ENCODE measurements at places on chromosomes 11 and 22.

DNA sequence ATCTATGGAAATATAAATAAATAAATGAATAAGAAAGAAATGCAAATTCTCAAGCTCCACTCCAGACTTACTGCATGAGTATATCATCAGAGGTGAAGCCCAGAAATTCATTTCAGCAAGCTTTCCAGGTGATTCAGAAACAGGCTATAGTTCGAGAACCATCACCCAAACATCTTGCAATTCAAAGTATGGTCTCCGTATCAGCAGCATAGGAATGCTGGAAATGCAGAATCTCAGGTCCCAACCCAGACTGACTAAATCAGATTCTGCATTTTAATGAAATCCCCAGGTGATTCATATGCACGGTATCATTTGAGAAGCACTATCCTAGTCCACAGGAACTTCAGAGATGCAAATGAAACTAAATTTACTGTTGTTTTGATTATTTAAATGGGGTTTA is 95.3 kb downstream of the SERGEF start:
- no peak for DNase-seq

- DNase-seq: no peak
Measured at GRCh38 chr11:126734752-126735151, 265.8 kb downstream of the KIRREL3 start.

DNA sequence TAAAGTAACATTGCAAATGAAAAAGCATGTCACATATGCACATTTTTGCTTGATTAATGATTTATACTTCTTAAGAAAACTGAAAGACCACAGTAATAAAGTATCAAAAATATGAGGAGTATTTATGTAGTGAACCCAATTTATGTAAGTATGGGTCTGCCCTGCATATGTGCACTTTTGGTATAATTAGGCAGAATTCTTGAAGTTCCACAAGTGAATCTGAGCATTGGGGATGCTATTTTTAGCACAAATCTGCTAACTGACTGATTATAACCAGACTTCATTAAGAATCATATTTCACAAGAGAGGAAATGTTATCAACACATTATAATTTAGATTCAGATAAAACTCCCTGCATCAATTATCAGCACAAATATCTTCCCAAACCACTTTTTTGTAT is 407.1 kb upstream of the LRRC4C start:
- no peak for DNase-seq

DNA sequence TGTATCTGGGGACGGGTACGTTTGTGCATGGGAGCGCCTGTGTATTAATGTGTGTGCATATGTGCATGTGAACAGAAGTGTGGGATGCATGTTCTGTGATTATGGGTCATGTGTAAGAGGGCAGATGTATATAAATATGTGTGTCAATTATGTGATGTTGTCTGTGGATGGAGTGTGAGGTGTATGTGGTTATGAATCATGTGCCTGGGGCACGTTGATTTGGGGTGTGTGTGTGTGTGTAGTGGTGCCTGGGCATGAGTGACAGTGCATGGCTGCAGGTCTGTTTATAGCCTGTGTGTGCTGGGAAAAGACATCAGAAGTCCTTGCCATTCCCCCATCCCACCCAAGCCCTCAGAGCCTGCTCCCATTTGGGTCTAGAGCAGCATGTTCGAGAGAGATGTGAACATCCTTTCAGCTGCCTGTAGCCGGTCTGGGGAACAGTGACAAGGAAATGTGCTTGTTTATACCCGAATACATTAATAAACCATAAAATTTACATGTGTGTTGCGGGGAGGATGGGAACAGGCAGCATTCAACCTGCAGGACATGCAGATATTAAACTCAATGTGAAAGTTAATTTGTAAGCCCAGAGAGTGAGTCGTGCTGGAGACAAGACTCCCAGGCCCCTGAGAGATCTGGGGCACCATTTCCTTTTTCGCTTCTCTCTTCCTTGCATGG is 129.0 kb downstream of the NECTIN1 start:
- DNase-seq: no peak

DNA sequence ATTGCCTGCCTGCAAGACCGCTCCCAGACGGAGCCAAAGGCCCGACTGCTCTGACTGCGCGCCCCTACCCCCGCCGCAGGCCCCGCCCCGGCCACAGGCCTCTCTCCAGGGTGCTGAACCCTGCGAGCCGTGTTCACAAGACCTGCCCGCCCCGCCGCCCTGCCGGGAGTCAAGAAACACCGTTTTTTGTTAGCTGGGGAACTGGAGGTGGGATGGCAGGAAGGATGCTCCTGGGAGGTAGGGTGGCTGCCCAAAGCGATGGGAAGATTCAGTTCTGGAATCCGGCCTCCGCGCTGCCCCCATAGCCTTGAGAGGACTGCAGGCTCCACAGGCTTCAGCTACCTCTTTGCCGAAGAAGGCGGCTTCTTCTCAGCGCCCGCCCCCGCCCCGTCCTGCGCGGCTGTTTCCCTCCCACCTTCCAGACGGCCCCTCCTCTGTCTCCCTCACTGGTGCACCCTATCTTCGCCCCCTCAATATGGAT is 2.7 kb upstream of the PDE2A start:
- peak; percentile 82 for DNase-seq

GRCh38 chr11:42528911-42529310 is 782.9 kb upstream of the API5 start:
- DNase-seq: no peak

- no peak for DNase-seq
Measured at GRCh38 chr11:116172851-116173250, 599.9 kb downstream of the BUD13 start.

GRCh38 chr22:32281072-32281471 is 25.9 kb upstream of the SLC5A4 start:
- no peak for DNase-seq

GRCh38 chr11:78365381-78365792 is 52.2 kb downstream of the GAB2 start:
- no peak for DNase-seq

DNA sequence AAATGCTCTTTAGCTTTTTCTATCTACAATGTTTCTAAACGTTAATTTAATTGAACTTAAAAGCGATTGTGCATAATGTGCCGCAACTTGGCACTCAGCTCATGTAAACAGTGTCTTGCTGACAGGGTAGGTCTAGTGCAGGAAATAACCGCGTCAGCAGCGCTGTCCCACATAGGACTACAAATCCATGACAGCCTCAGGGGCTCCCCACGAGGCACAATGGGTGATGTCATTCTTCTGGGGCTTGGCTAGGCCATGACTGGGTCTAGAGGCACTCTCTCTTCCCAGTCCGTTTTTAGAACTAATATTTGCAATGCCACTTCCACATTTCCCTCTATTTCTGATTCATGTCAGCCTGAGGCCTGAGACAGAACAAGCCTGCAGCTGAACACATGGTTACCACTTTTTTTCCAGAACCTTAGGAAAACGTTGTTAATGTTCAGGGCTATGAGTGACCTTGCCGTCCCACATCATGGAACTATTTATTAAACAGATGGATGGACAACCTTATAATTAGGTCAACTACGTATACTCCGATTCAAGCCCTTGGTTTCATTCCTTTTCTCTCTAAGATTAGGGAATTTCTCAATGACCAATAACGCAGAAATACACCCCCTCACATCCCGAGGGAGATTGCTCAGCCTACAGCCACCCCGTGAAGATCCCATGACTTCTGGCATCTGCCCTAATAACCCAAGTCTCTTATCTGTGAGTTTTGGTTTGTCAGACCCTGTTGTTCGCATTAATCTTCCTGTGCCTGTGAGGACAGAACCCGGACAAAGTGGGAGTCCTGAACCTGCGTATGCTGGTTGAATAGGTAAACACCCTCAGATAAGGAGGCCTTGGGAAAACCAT is 19.4 kb upstream of the SNX32 start:
- peak; percentile 74 for DNase-seq

DNA sequence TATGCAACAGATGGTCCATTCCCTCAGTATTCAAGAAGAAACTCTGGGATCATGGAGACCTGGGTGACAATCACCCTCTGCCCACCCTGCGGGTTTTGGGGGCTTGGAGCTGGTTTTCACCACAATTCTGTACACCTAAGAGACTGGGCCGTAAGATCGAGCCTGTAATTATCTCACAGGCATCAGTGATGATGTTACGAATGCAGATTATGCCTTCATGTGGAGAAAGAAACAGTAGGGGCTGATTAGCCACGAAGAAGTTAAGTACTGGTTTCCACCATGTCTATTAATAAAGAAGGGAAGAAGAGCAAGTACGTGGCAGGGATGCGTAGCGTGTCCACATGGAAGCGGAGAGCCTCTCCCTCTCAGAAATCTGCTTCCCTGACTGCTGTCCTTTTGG is 5.3 kb upstream of the EFCAB6 start:
- DNase-seq: no peak

DNA sequence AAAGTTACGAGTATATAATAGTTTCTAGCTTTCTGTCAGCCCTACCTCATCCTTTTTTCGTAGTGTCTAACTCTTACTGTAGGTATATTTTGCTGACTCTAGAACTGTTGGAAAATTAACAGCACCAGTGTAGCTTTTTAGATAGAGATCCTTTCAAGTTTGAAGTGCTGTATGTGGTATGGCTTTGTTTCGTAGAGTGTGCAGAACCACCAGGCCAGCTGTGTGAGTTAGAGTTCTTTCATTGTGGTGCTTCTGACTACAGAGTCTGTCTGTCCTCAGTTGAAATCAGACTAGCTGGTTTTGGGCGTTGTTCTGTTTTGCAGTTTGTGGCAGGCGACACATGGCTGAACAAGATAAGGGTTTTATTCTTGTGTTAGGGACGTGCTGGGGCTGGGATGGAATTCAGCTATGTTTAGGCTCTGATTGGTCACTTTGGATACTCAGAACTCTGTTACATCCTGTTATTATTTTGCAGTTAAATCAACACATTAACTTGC is 3.2 kb downstream of the ARHGEF12 start:
- DNase-seq: no peak

DNA sequence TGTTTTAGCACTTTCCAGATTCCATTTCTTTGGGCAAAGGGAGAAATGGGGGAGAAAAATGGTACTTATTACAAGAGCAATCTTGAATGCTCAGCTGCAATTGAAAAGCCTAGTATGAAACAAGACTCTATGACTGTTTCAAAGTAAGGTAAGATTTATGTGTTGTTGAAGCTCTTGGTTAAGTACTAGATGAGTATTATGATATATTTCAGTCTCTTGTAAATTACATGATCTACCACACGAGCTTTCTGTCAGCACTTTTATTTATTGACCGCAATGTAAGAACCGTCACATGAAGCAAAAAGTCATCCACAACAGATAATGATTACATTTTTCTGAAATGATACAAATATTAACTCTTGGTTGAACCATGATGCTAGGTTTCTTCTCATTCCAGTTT is 906.7 kb upstream of the CHORDC1 start:
- DNase-seq: no peak

- no peak for DNase-seq
Measured at GRCh38 chr11:103170865-103171264, 61.6 kb downstream of the DYNC2H1 start.

GRCh38 chr11:112725636-112726035 is 235.6 kb upstream of the NCAM1 start:
- no peak for DNase-seq

GRCh38 chr11:117478926-117479325 is 151.3 kb downstream of the CEP164 start:
- DNase-seq: no peak

DNA sequence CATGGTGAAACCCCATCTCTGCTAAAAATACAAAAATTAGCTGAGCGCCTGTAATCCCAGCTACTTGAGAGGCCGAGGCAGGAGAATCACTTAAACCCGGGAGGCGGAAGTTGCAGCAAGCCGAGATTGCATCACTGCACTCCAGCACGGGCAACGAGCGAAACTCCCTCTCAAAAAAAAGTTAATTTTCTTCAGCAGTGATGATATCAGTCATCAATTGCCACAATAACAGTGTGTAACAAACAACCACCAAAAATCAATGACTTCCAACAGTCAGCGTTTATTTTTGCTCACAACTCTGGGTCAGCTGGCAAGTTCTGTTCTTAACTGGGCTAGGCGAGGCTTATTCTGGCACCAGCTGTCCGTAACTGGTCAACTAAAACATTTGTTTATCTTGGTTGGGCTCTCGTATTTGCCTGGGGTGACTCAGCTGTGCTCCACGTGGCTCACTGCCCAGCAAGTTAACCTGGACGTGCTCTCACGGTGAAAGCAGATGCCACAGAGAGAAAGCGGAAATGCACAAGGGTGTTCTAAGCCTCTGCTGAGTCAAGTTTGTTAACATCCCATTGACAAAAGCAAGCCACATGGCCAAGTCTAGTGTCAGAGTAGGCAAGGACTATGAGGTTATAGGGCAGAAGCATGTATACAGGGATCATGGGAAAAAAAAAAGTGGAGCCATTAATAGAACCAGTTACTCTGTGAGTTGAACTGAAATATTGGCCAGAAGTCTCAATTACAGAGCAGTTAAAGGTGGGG is 52.1 kb downstream of the LHFPL7 start:
- DNase-seq: peak; percentile 90

DNA sequence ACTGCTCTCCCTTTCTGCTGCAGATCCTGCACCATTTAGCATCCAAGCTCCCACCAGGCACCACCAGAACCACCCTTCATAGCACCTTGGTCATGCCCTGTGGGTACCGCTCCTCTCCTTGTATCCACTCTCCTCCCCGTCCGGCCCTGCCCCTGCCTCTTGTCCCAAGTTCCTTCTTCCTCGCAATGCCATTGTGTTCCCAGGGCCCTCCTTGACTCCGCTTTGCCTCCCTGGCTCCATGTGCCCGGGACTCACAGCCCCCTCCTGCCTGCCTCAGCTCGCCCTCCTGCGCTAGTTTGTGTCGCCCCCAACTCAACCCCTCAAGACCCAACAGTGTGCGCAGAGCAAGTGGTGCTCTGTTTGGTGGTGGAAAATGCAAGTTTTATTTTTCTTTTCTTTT is 10.8 kb downstream of the FADS2 start:
- DNase-seq: no peak

- peak; percentile 90 for DNase-seq
Measured at GRCh38 chr11:44564670-44565210, 723 bp upstream of the CD82 start.

DNA sequence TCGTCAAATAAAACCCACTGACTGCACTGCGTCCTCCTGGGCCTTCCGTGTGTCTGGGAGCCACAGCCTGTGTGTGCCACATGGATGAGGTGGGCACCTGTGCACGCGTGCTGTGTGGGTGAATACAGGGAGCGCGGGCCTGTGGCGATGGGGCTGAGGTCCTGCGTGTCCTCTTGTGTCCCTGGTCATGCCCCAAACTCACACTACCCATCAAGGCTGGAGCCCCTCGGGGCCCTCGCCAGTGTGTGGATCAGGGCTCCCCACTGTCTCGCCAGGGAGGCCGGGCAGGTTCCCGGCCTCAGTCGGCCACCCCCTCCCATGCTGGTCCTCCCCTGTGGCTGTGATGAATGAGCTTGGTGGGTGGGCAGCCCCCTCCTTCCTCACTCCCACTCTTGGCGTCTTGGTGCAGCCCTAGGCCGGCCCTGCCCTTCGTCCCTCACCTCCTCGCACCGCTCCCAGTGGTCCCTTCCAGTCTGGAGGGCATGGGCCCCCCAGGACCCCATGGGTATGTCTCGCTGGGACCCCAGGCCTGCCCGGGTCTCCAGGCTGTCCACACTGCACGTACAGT is 707 bp upstream of the CD151 start:
- no peak for DNase-seq

DNA sequence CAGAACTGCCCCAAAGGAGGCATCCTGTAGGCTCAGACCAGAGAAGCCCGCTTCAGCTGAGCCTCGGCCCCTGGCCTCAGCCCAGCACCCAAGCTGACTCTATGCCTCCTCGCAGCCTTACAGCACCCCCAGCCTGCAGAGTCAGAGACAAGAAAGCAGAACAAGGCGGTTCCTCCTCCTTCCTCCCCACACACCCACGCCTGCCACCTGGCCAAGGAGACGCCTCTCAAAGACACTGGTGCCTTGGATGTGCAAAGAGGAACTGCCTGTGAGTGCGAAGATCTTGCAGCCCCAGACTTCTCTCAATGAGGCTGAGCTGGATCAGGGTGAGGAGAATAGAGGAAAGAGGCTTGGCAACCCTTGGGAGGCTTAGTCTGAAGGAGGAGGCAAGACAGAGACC is 60.2 kb downstream of the PDE2A start:
- DNase-seq: peak; percentile 83

Measured in upper lobe of right lung (tissue), 1 donor.